ENCODE measurements at places on chromosomes 11 and 22. TPM values are rescaled to one million over a fixed set of nuclear protein-coding genes. Genes with fewer than 3 reads are reported as not detected.

GRCh38 chr11:17343907-17344306 lies 7.7 kb upstream of the NCR3LG1 start:
- no peak for DNase-seq

DNA sequence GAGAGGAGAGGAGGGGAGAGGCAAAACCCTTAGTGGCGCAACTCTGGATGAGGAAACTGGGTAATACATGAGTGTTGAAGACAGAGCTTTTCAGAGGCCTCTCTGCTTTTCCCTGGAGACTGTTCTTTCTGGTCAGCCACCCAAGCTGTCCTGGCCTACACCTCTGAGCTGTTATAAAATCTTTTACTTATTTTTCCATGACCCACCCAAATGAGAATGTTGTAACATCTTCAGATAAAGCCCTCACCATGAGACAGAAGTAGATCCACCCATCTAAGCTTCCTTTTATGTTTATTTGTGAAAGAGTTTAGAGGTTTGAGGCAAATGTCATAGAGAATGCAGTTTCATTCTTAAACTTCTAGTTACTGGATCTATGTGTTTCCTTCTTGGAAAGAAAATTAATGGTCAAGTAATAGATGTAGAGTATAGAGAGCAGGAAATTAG lies 20.3 kb upstream of the APLP2 start:
- DNase-seq: no peak

DNA sequence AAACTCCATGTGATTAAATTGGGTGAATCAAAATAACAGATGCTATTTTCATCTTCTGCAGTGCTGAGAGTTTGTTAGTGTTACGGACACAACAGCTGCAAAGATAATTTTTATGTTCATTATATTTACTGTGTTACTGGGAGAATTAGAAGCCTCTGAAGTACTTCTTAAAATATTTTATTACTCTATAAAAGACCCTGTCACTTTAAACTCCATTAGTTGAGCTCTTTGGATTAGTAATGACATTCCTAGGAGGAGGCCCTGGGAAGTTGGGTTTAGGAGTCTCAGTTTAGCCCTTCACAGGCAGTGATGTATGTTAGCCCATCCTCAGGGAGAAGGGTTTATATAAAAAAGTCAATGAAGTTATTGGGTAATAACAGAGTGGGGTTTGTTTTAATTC lies 596.7 kb downstream of the JRKL start:
- no peak for DNase-seq

- DNase-seq: peak; percentile 80
These were observed 804.4 kb downstream of the BRD1 start for GRCh38 chr22:49023161-49023878.

AMPD3 gene
- 34.0 TPM for total RNA-seq

DDX25 gene
- 0.42 TPM for total RNA-seq
